ENCODE measurements at places on chromosomes 13 and 19.

GRCh38 chr19:4352701-4353121 is 9.3 kb downstream of the MPND start:
- DNase-seq, result peak; percentile 70

DNA sequence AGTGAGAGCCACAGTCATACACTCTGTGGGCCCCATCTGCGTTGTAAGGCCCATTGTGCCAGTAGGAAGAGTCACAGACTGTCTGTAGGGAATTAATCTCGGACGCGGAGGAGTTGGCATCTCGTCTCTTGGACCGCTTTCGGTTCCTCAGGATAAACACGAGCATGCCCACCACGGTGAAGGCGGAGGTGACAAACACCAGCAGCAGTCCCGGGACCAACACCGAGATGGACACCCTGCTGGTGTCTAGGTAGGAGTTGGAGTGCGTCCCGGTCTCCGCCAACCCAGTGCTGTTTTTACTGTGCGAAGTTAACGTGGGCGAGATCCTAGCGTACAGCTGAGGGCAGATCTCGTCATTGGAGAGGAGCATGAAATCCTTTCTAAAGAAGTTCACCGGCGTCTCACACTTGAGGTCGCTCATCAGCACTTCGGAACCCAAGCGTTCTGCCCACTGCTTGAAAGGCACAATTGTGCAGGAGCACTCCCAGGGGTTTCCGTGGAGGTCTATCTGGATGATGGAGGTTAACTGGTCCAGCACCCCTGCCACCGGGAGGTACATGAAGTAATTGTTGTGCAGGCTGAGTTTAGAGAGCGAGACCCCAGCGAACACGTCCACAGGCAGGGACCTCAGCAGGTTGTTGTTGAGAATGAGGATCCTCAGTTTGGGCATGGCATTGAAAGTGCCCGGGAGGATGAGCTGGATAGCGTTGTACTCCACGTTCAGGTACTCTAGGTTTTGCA is 2.7 kb downstream of the SLITRK1 start:
- peak; percentile 3 for DNase-seq

- peak; percentile 56 for DNase-seq
These were observed 10.6 kb downstream of the FUT6 start for GRCh38 chr19:5828661-5829566.

DNA sequence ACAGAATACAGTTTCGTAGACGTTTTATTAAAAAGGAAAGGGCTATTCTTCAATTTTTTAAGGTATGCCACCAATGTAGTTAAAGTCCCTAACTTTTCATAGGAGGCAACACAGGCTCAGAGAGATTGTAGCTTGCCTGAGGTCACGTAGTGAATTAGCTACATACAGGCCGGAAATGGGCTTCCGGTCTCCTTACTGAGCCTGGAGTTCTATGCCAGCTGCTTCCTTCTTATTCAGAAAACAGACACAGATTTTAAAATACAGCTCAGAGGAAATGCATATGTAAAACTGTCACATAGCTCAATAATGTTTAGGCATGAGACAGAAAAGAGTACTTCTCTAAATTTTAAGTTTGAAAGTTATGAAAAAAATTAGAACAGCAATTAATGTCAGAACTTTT is 85.4 kb upstream of the TUBA3C start:
- DNase-seq, result no peak

DNA sequence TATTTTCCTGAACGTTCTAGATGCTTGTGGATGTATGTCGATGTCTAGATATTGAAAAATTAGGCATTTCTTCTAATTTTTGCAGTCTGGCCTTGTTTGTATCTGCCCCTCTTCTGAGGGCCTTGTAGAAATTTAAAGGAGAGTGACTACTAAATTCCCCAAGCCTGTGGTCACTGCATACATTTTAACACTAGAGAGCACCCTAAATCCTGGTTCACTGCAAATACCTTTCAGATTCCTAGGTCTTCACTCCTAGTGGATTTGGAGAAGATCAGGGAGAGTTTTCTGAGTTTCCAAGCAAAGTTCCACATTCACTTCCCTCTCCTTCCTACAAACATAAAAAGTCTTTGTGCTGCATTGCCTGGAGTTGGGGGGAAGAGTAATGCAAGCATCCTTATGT is 1272.5 kb downstream of the OLFM4 start:
- DNase-seq, result no peak
